Stimulated activated CD4-positive, alpha-beta T cell treated with anti-CD3 and anti-CD28 coated beads, Interleukin-1b, Interleukin-23, amount 100 ng/mL, for 1 hour (primary cell): ENCODE measurements at places on chromosomes 5 and 9.

GRCh38 chr5:1118231-1118698, 6.4 kb upstream of the SLC12A7 start:
- DNase-seq = no peak

DNA sequence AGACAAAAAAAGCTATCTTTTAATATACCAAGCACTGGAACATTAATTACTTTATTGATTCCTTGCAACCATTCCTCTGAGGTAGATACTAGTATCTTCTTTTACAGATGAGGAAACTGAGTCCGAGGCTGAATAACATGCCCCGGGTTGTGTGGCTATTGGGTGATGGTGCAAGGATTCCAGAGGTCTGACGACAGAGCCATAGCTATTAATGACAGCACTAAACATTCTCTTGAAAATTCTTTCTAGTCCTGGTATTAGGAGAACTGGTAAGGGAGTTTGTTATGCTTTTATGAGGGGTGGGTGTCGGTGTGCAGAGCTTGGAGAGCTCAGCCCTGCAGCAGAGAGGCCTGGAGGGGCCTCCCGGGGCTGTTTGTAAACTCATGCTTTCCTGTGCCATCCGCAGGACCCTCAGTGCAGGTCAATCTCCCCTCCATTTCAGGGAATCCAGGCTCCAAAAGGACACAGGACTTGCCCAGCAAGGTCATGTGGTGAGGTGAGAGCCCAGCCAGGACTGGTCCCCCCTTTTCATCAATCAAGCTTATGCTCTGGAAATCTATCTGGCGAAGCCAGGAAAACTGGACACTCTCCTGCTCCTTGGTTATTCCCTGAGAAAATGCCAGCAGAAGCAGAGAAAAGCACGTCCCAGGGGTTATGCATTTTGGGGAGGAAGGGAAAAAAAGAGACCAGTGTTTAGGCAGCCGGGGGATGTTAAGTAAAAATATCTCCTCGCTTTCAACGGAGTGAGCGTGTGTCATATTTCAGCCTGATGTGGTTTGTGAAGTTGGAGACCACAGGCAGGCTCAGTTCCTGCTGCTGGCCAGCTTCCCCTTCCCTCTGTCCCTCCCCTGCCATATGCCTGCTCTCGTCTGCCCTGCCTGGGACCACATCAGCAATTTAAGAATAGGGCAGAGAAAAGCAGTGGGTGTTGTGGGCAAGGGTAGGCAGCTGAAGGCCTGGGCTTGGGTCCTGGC, 3.7 kb downstream of the GSN start:
- no peak for DNase-seq

GRCh38 chr9:88034964-88035363, 60.6 kb upstream of the CDK20 start:
- no peak for DNase-seq

DNA sequence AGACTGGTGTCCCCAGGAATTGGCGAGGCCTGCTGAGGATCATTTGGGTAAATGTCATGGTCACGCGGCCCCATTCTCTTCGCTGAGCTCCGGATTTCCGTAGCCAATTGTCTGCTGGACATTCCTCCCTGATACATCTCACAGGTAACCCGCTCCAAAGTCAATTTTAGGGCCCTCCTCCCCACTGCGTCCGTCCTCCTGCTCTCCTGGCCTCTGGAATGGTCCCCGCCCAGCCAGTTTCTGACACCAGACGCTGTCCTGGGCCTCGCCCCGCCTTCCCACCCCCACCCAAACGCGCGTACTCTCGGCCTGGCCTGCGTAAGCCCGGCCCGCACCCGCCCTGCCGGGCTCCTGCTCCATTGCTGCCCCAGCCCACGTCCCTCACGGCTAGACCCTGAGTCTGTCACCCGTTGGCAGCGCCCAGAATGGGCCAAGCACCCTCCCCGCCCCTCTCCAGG, 202.0 kb downstream of the AUH start:
- no peak for DNase-seq

- DNase-seq = peak; percentile 84
These were observed 2.5 kb upstream of the SEC16A start for GRCh38 chr9:136485049-136486045.

DNA sequence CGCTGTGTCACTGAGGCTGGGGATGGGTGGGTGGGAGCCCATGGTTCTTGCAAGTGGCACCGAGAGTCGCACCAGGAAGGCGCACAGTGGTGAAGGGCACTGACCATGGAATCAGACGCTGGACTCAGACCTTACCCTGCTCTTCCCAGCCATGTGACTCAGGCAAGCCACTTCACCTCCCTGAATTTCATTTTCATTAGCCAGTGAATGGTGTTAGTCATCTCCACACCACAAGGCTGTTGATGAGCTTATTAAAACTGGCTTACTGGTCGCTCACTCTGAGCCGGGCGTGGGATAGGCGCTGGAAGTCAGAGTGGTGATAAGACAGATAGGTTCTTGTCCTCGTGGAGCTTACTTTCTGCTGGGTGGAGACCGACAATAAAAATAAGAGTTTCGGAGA, 25.1 kb downstream of the FGF18 start:
- DNase-seq = no peak

DNA sequence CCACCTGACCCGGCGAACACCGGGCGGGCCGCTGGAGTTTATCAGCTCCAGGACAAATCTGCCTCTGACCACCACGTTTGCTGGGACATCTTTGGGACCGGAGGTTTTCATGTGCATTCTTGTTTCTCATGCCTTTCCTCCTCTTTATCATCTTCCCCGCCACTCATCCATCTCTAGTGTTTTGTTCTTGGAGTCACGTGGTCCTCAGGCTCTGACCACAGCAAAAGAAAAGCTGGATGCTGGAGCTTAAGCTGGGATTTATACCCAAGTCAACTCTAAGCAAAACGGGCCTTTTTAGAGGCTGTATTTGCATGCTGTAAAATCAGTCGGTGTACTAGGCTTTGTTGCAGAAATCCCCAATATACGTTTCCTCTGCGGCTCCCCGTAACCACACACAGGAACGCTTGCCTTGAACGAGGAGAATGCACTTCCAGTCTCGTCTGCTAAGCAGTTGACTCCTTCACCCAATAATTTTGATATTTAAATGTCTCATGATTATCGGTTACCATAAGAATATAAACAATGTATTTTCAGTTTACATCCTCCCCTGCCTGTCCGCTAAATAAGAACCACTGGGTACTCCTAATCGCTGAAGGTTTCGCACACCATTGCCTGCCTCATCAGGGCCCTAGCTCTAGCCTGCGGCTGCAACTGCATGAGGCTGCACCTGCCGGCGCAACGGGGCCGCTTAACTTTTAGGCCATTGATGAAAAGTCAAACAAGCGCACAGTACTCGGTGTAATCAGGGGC, 560 bp upstream of the NDUFS6 start:
- DNase-seq = no peak
